ENCODE measurements at places on chromosomes 1 and 21.

- no peak for DNase-seq
Observed at GRCh38 chr21:26892151-26892550, 46.9 kb upstream of the ADAMTS1 start.

- DNase-seq, result no peak
Observed at GRCh38 chr1:81551946-81552345, 248.8 kb upstream of the ADGRL2 start.

- no peak for DNase-seq
Observed at GRCh38 chr1:87435484-87435883, 106.8 kb downstream of the LMO4 start.

DNA sequence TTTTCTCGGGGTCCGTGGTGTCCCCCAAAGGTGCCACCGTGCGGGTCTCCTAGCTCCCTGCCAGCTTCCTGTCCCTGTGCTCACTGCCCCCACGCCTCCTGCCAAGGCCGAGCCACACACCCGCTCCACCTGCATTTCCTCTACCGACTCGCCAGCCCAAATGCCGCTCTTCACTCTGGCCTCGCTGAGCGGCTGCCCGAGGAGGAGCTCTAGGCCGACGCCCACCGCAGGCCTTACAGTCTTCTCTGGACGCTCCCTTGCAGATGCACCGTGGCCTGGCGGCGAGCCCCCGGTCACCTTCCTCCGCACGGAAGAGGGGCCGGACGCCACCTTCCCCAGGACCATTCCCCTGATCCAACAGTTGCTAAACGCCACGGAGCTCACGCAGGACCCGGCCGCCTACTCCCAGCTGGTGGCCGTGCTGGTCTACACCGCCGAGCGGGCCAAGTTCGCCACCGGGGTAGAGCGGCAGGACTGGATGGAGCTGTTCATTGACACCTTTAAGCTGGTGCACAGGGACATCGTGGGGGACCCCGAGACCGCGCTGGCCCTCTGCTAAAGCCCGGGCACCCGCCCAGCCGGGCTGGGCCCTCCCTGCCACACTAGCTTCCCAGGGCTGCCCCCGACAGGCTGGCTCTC, 26.3 kb downstream of the FTCD start:
- DNase-seq, result no peak

- no peak for DNase-seq
Observed at GRCh38 chr1:217622042-217622441, 8.8 kb downstream of the GPATCH2 start.

Measured in muscle of back (tissue), 13 donors.